ENCODE measurements at places on chromosomes 3 and 15.

DNA sequence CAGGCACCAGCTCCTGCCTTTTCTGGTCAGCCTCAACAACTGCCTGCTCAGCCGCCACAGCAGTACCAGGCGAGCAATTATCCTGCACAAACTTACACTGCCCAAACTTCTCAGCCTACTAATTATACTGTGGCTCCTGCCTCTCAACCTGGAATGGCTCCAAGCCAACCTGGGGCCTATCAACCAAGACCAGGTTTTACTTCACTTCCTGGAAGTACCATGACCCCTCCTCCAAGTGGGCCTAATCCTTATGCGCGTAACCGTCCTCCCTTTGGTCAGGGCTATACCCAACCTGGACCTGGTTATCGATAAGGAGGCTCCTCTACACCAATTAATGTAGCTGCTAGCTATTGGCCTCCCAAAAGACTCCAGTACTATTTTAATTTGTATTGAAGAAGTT lies 38.9 kb downstream of the TFG start:
- DNase-seq = no peak

- DNase-seq = no peak
These were observed 75.5 kb downstream of the ZBTB20 start for GRCh38 chr3:115071601-115072000.

- no peak for DNase-seq
These were observed 486.0 kb upstream of the CFAP20DC start for GRCh38 chr3:59535791-59536221.

DNA sequence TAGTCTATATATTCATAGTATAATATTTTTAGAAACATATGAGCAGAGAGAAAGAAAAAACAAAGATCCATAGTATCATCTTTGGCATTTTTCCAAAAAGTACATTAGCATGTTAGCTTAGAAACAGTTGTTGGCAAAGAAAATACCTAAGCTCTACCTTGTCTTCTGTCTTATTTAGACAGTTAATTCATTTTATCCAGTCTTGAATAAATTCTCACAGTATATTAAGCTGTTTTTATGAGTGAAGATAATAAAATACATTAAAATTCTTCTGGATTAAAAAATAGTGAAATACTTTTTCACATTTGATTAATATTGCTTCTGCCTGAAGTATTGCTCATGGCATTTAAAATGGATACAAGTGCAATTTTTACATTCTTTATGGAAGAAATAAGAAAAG lies 145.2 kb downstream of the ZIC1 start:
- DNase-seq = no peak

DNA sequence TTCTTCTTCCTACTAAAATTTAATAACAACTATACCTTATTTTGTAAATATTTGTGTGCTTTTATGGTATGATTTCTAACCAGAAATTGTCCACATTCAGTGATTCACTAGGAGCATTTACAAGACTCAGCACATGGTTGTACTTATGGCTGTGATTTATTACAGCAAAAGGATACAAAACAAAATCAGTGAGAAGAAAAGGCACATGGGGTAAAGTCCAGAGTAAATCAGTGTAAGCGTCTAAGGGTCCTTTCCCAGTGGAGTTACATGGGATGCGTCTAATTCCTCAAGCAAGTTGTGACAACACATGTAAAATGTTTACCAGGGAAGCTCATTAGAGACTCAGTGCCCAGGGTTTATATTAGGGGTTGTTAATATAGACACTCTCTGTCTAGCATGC lies 31.1 kb downstream of the RNF13 start:
- no peak for DNase-seq

- no peak for DNase-seq
These were observed 14.9 kb downstream of the COLQ start for GRCh38 chr3:15506571-15506970.

DNA sequence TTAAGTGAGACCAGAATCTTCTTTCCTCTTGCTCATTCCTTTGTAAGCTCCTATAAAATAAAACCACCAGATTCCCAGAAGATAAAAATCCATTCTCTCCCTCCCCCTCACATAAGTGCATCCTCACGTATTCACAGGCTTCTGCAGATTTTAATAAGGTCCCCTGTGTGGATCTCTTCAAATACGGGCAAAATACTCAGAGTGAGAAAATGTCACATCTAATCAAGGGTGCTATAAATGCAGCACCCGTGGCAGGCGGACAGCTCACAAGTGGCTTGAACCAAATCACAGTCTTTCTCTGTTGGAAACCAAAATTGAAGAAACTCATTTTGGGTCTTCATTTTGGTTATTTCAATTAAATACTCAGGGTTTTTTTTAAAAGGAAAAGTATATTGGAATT lies 212.9 kb upstream of the CMC1 start:
- no peak for DNase-seq

- DNase-seq = no peak
These were observed 70.5 kb upstream of the BOC start for GRCh38 chr3:113140876-113141275.

DNA sequence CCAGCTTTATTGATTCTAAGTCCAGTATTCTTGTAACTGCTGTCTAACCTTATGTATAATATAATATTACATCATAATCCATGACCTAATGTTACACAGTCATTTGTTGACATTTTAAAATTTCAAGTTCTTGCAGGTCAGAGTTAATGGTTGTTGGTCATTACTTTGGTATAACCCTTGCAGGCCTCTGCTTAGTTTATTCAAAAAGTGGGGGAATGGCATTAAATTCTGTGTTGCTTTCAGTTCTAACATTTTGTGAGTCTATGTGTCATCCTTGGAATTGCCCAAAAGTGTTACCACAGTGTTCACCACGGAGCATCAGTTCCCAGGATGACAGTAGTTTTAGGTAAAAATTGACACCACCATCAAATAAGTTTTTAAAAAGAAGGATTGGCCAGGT lies 174.8 kb upstream of the BCL6 start:
- no peak for DNase-seq

- no peak for DNase-seq
These were observed 933.9 kb downstream of the NSUN3 start for GRCh38 chr3:94996743-94997142.

- DNase-seq = peak; percentile 64
These were observed 7.8 kb upstream of the ISLR2 start for GRCh38 chr15:74122403-74123130.

DNA sequence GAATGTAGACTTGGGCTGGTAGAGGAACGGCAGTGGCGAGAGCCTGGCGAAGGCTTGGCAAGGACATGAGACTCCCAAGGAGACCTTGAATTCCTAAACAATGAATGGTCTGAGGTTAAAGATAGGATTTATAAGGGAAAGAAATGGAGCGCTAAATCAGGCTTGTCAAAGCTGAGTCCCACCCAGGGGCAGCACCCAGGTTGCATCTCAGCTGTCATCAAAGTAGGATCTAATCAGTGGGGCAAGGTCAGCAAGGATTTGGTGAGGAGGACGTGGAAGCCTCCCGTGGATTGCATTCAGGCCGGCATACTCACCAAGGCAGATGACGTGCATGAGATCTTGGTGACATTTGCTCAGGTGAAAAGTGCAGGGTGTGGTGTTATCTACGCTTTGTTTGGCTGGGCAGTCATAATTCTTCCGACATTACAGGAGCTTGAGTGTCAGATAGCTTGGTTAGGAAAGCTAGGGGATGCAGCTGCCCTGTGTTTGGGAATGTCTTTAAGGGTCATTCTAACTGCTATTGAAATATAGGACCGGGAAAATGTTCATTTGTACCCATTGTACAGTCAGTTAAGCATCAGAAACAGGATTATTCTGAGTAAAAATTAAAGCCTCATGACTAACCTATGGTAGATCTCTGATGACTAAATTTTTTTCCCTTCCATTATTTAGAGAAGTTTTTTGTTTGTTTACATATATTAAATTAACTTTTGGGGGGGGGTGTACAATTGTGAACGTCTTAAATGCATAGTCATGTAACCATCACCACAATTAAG lies 99.4 kb upstream of the TSC22D2 start:
- DNase-seq = no peak

DNA sequence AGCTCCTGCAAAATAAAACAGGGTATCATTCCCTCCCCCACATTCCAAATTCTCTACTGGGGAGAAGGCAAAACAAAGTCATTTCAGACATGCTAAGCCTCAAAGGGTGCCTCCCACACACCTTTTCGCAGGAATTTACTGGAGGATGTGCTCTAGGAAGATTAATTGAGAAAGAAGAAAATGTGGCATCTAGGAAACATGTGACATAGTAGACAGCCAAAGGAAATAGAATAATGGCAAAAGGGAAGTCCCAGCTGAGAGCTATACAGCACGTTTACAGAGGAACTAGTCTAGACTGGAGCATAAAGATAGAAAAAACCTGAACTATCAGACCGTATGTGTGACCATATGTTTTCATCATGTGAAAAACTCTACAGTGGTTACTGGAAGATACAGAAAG lies 58.8 kb upstream of the MELTF start:
- no peak for DNase-seq

- DNase-seq = no peak
These were observed 52.8 kb downstream of the LSM3 start for GRCh38 chr3:14231145-14231990.

GRCh38 chr3:126052196-126053058 lies 31.5 kb downstream of the SLC41A3 start:
- no peak for DNase-seq

- peak; percentile 44 for DNase-seq
These were observed 10.8 kb downstream of the PAK6 start for GRCh38 chr15:40249477-40250303.

GRCh38 chr15:73337187-73337586 lies 31.6 kb downstream of the HCN4 start:
- no peak for DNase-seq

GRCh38 chr15:78574944-78575343 lies 9.6 kb downstream of the CHRNA5 start:
- DNase-seq = no peak

DNA sequence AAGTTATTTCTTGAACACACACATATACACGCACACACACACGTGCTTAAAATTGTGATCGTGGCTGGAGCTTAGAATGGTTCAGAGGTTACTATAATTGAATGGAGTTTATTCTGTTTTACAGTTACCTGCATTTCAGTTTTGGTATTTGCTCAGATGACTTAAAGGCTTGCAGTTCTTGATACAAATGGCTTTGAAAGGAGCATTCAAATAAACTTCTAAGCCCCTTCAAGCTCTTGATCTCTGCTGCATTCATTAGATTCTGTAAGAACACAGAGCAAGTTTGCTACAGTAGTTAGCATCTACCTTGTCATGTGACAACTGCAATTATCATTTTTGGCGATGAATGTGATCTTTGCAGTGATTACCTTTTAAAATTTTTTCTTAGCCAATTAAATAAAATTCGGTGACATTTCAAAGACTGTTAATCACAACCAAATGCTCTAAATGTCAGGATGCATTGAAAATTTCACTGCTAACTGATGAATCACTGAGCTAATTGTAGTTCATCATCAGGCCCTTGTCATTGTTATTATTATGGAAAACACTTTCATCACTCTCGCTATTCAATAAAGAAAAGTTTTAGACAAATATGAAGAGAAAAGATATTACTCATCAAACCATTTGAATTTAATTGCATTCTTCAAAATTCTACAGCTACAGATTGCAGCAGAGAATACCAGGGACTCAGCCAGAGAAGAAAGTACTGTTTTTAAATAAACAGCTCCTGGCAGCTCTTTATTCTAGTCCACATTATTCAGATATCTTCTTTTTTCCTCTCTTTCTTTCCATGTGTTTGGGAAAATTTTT lies 296.1 kb downstream of the LRTM1 start:
- no peak for DNase-seq

- DNase-seq = no peak
These were observed 22.6 kb downstream of the BHLHE40 start for GRCh38 chr3:5001805-5002173.

- no peak for DNase-seq
These were observed 28.6 kb downstream of the ITGA11 start for GRCh38 chr15:68403161-68403941.

- no peak for DNase-seq
These were observed 35.7 kb upstream of the SPSB4 start for GRCh38 chr3:141015481-141015880.

DNA sequence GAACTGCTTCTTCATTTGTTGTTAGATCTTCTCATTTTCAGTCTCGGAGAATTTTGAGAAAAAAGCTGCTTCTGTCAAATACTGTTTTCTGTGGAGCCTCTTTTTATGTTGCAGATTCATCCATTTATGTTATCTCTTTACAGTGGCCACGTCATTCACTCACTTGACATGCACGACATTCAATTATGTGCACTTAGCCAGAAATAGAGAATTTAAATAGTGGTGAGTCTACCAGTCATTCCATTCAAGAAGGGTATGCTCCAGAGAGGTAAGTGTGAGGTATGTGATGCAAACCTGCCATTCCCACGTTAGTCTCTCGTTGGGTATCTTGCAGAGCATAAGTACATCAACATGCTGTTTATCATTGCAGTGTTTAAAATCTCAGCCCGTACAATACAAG lies 9.8 kb downstream of the ARPP19 start:
- DNase-seq = no peak

DNA sequence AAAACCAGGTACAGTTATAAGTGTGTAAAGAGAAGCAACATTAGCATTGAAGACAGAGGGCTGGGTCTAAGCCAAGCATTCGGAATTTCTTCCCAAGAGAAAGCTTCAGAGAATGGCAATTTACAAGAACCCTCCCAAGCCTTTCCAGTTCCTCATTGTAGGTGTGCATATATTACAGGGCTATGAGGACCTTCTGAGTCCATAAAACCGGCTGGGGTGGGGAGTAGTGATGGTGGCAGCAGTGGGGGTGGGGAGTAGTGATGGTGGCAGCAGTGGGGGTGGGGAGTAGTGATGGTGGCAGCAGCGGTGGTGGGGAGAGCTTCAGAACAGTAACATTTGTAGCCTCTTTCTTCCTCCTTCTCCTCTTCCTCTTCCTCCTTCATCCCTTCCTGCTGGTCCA lies 368.7 kb upstream of the UMPS start:
- no peak for DNase-seq

- DNase-seq = no peak
These were observed 51.9 kb downstream of the TBL1XR1 start for GRCh38 chr3:177145381-177145780.

GRCh38 chr15:27820722-27821121 lies 278.4 kb downstream of the OCA2 start:
- no peak for DNase-seq
